ENCODE measurements at places on chromosomes 5 and 9.

- DNase-seq = peak; percentile 51
These were observed 638.1 kb downstream of the ACTL7B start for GRCh38 chr9:108217431-108218349.

DNA sequence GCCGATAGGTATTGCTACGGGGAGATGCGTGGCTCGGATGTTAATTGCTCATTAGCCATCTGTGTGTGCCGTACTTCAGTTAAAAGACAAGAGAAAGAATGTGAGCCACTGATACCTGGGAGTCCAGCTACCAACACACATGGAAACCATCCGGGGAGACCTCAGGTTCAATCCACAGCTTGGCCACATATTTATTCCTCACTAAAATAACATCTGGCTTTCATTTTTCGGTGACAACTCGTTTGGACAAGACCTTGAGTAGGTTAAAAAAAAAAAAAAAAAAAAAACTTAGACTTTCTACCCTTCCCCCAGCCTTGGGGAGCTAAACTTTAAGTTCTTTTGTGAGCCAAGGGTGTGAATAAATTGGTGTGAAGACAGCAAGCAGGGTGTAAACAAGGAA is 84.1 kb downstream of the SLIT3 start:
- no peak for DNase-seq

GRCh38 chr9:90855208-90855902 is 53.7 kb downstream of the SYK start:
- peak; percentile 20 for DNase-seq

DNA sequence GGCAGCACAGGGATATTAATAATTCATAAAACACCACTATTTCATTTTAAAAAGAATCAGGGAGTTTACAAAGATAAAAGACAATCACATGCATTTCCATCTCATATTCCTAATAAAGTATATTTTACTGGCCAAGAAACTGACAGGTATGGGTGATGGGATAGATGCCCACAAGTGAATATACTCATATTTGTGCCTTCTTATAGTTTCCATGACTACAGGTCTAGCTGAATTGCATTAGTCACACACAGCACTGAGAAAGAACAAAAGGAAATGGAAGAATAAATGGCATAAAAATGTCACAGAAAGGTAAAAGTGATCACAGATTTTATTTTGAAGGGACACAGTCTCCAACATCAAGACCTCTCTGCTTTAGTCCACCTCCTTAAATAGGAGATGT is 193.5 kb downstream of the PLK2 start:
- DNase-seq = no peak

- DNase-seq = no peak
These were observed 22.7 kb downstream of the ITGA1 start for GRCh38 chr5:52810426-52810825.

- DNase-seq = no peak
These were observed 4.3 kb downstream of the PRRC2B start for GRCh38 chr9:131398204-131398603.

- peak; percentile 93 for DNase-seq
These were observed 725 bp upstream of the NIPBL start for GRCh38 chr5:36875790-36876298.
